ENCODE measurements at places on chromosomes 6 and 20.

GRCh38 chr6:119096721-119097565 is 18.5 kb upstream of the FAM184A start:
- peak; percentile 30 for DNase-seq

DNA sequence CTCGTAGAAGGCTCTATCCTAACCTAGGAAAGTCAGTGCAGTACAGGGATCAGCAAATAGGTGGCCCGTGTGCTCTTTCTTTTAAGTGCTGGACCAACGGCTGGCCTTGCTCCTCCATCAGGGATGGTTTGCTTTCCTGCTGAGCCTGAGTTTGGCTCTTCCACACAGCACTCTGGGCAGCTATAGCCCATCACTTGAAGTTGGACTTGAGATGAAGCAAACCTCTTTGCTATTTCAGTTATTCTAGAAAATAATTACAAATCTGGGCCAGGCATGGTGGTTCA is 66.9 kb upstream of the KCNK16 start:
- peak; percentile 3 for DNase-seq

- no peak for DNase-seq
Measured at GRCh38 chr6:107550906-107551305, 61.0 kb downstream of the SOBP start.

GRCh38 chr20:4811257-4811656 is 89.5 kb downstream of the PRND start:
- DNase-seq = no peak

GRCh38 chr6:130162421-130162820 is 60.3 kb downstream of the SAMD3 start:
- peak; percentile 19 for DNase-seq

DNA sequence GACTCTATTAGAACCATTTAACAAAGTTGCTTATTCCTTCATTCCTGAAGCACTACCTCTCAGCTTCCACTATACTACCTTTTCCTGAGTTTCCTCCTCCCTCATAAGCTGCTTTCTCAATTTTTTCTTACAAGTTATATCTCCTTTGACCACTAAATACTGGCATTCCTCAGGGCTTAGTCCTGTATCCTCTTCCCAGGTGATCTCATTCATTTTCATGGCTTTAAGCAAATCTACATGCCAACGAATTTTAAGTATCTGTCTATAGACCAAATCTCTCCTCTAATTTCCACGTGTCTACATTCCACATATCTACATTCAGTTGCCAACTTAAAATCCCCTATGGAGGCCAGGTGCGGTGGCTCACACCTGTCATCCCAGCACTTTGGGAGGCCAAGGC is 134.7 kb downstream of the BTBD9 start:
- no peak for DNase-seq

- no peak for DNase-seq
Measured at GRCh38 chr6:14254505-14254904, 136.9 kb downstream of the CD83 start.

- no peak for DNase-seq
Measured at GRCh38 chr6:76633259-76633658, 560.8 kb upstream of the IMPG1 start.

GRCh38 chr6:158290040-158290439 is 22.2 kb upstream of the TULP4 start:
- no peak for DNase-seq

DNA sequence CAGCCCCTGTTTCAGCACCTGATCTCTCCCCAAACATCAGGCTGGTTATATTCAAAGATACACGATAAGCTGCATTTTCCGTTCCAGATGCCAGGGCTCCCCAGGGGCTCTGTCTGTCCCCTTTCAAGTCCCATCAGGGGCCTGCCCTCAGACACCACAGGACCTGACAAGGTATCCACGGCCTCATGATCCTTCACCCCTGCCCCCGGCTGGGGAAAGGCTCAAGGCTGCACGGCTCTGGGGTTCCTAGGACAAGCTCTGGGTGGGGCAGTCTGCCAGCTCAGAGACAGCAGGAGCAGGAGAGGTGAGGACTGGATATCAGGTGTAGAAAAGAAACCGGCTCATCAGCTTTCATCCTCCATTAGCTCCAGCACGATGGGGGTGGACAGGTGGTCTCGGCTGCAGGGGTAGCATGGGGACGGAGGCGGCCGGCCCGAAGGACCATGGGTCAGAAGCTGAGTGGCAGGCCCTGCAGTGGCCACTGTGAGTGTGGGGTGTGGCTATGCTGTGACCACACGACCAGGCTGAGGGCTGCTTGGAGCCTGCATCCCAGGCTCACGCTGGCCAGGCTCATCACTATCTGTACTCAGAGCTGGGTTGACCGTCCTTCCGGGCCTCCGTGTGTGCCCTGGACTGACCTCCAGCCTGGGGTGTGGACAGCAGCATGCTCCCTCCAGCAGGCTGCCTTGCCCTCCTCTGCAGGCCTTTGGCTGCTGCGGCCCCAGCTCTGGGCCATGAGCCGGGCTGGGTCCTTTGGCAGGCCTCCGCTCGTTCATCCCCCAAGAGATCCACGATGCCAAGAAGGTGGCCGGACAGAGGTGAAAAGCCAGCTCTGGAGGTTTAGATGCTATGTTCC is 386.2 kb downstream of the THBS2 start:
- no peak for DNase-seq

DNA sequence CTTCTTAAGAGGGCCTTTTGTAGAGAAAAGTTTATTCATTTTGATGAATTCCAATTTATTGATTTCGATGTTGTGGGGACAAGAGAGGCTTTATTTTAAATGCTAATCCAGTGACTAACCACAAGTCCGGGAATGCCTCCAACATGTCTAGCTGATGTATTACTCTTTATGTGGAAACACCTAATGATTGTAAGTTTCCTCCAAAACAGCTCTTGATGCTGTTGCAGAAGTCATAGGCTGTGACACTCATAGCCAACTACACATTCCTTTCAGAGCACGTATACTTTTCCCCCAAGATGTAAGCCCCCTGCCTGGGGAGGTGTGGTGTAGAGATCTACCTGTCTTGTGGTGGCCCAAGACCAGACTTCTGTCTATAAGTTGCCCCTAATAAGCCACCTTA is 61.3 kb upstream of the RNF24 start:
- DNase-seq = peak; percentile 89

All from fibroblast of villous mesenchyme (primary cell).